Nucleus accumbens (tissue), 56 donors: ENCODE measurements at places on chromosomes 2 and 18.

DNA sequence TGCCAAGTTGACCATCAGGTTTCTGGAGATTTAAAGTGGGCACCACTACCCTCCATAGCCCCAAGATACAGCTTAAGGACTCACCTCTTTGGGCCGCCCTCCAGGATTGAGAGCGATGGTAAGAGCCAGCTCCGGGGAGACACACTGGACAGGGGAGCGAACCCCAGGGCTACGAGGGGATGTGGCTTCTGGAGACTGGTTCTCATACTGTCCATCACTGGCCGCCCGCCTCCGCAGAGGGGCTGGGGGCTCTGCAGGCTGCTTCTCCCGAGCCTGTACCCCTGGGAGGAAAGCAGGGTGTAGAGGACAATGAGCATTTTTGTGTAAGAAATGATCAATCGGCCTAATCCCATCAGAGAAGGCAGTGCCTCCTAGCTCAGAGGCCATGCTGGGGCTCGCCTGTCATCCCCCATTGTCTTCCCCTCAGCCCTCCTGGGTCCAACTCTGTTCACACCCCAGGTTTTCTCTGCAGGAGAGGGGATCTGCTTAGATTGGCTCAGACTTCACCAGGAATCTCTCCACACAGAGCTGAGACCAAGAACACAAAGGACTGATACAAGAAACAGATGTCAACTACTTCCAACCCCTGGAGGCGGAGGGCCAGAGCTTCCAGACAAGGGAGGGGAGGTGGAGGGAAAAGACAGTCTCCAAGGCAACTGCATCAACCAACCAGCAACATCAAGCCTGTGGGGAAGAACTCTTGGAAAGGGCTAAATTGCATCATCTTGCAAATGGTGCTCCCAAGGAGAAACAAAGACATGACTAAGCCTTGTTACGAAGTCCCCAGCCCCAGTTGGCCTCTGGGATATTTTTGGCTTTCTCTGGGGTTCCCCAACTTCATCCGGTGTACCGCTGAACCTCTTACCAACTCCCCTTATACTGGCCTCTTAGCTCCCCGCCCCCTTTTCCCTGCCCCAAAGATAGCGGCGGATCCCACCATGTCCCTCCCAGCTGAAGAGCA is 166.6 kb downstream of the TNS1 start:
- DNase-seq = no peak

DNA sequence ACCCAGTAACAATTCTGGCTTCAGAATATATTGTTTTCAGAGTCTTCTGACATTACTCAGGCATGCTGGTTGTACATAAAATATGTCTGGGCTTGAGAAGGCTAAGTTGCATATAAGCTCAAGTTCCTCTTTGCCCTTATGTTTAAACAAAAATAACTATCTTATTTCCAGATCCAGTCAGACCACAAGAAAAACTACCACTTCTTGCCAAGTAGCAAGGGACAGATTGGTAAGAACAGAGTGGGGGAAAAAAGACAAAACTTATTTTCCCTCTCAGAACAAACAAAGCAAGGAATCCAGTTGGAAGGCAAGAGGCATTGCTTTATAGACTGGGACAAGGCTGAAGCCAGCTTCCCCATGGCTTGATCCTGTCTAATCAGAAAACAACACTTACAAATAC is 1036.7 kb upstream of the CELF4 start:
- no peak for DNase-seq

- no peak for DNase-seq
Measured at GRCh38 chr2:140481136-140481535, 1649.7 kb downstream of the LRP1B start.

- no peak for DNase-seq
Measured at GRCh38 chr2:217466104-217466503, 536.7 kb downstream of the TNS1 start.

DNA sequence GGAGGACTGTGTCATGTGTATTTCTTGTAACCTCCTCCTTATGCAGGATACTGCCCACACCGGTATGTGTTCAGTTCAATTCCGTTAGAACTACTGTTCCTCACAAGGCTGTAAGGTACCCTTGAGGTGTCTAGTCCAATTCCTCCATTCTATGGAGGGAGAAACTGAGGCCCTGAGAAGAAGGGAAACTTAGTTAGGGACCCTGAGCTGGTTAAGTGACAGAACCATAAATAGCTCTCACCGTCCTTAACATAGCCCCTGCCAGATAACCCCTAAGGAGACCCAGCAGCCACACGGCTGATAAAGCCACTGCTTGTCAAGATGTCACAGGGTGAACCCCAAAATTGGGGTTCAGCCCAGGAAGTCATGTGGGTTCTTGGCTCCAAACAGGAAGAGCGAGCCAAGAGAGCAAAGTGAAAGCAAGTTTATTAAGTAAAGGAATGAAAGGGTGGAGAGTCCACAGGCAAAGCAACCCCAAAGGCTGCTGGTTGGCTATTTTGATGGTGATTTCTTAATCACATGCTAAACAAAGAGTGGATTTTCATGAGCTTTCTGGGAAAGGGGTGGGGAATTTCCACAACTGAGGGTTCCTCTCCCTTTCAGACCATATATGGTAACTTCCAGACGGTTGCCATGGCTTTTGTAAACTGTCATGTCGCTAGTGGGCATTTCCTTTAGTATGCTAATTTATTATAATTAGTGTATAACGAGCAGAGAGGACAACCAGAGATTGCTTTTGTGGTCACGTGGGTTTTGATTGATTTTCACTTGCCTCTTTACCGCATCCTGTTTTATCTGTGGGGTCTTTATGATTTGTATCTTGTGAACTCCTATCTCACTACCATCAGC is 83.4 kb upstream of the RTN4 start:
- DNase-seq = no peak

DNA sequence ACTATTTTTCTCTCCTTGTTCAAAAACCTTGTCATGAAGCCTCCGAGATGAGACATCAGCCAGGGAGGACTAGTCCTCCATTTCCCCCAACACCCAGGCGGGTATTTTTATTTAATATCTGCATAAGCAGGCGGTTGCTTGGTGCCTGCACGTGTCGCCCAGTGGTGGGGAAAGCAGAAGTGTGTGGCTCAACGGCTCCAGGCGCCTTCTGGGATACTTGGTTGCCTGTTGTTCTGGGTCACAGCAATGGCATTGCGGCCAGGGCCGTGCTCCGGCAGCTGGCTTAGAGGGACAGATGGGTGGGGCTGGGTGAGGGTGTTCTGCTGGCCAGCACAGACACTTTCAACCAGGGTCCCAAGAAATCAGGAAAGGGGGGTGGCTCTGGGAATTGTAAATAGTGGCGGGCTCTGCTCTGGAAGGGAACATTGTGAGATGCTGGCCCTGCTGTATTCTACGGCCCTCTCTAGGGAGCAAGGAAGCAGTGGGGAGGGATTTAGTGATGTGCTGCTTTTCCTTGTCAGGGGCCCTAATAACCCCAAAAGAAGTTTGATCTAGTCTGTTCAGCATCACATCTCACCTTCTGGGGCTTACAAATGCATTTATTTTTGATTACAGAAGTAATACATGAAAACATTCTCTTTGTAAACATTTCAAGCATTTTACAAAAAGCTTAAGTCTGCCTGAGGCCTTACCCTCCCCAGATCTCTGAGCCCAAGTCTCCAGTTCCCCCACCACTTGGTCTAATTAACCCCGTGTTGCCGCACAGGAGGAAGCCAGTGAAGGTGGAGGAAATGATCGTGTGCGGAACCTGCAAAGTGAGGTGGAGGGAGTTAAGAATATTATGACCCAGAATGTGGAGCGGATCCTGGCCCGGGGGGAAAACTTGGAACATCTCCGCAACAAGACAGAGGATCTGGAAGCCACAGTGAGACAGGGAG is 1.1 kb downstream of the VAMP8 start:
- no peak for DNase-seq

DNA sequence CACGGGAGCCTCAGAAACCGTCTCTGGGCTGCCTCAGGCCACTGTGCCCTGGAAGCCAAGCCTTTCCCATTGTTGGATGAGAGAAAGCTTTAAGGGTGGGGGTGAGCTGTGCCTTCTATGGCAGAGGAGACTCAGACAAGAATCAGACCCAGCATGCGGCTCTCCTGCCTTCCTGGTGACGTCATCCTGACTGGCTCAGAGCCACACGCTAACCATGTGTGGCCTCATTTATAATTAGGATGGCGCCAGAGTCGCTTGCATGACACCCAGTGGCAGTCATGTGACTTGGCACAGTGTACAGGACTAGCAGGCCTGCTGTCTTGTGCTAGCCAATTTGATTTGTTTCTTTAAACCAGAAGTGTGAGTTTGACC is 99.1 kb downstream of the SH3BP4 start:
- DNase-seq = peak; percentile 87

DNA sequence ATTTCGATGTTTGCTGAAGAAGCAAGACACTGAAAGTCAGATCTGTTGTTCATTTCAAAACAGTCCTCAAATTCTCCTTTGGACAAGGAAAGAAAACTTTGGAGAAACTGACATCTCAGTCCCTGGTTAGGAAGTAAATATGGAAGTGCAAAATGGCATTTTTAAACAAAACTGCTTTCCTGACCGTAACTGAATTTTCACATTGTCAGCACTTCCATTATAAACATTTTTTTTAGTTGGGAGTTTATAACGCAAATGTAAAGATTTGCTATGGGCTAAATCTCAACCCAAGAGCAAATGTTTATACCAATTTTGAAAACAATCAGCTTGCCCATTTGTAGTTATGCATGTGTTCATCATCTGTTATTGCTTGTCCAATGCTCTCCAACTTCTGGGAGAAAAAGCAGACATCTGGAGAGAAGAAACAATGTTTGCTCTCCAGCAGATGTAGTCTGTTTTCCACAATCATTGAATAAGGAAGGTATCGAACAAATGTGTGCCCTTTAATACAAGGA is 520.1 kb downstream of the ARHGAP15 start:
- DNase-seq = no peak

- no peak for DNase-seq
Measured at GRCh38 chr2:76721226-76721625, 801.0 kb downstream of the LRRTM4 start.

DNA sequence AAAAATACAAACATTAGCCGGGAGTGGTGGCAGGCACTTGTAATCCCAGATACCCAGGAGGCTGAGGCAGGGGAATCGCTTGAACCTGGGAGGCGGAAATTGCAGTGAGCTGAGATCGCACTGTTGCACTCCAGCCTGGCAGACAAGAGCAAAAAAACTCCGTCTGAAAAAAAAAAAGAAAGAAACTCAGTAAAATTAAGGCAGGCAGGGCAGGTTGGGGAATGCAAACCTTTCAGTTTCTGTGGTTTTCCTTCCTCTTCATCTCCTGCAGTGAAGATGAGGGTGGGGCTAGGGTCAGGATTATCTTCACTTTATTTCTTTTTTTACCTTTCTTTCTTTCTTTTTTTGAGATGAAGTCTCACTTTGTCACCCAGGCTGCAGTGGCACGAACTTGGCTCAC is 43.2 kb upstream of the PSME4 start:
- no peak for DNase-seq

GRCh38 chr18:62523631-62524439 is 1.0 kb downstream of the ZCCHC2 start:
- peak; percentile 46 for DNase-seq

DNA sequence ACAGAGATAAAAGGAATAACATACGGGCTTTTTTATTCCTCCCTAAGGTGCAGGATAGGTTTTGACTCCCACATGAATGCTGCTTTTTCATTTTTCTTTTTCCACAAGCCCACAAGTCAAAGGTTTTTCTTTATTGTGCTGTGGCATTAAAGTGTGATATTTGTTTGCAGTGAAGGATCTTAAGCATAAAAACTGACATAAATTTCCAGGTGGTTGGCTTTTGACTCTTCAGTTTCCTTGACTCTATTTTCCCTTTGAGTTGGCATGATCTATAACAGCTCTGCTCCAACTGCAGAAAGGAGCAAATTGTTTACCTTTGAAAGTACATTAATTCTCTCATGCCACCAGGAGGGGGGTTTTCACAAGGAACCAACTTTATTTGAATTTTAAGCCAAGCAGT is 326.2 kb upstream of the FAM98A start:
- DNase-seq = no peak

DNA sequence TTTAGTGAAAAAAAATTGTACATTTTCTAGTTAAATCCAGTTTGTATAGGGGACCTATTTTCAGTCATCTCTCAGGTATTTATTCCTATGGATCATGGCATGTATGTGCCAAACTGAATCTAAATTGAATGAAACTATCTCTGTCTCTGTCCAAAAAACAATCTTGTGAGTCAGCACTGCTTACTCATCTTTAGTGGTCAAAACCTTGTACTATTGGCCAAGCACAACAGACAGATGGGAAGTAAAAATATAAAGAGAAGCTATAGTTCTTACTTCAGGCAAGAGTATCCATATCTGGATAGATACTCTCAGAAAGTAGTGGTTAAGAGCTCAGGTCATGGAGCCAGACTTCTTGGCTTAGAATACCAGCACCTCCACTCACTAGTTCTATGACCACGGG is 76.0 kb upstream of the KLHL14 start:
- no peak for DNase-seq

GRCh38 chr18:31424383-31424988 is 23.1 kb upstream of the DSG3 start:
- no peak for DNase-seq

GRCh38 chr2:241223211-241224017 is 34.9 kb downstream of the ANO7 start:
- DNase-seq = no peak

- no peak for DNase-seq
Measured at GRCh38 chr2:149100739-149101699, 62.5 kb downstream of the LYPD6B start.

- no peak for DNase-seq
Measured at GRCh38 chr2:234425639-234426603, 71.0 kb downstream of the ARL4C start.

DNA sequence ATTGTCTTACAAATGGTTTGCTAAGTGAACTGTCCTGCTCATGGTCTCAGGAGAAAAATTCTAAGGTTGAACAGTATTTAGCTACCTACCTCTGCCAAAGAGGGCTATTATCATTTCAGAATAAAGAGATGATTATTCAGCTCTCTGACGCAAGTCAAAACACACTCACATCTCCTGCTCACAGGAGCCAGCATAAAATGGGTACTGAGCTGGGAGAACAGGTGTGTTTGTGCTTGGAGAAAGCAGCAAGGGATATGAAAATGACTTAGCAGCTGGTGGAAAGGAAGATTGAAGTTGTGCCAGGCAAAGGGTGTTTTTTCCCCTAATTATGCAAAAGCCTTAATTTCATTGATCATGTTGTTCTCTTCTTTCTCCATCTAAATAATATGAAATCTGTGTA is 47.3 kb upstream of the TANK start:
- DNase-seq = peak; percentile 16

DNA sequence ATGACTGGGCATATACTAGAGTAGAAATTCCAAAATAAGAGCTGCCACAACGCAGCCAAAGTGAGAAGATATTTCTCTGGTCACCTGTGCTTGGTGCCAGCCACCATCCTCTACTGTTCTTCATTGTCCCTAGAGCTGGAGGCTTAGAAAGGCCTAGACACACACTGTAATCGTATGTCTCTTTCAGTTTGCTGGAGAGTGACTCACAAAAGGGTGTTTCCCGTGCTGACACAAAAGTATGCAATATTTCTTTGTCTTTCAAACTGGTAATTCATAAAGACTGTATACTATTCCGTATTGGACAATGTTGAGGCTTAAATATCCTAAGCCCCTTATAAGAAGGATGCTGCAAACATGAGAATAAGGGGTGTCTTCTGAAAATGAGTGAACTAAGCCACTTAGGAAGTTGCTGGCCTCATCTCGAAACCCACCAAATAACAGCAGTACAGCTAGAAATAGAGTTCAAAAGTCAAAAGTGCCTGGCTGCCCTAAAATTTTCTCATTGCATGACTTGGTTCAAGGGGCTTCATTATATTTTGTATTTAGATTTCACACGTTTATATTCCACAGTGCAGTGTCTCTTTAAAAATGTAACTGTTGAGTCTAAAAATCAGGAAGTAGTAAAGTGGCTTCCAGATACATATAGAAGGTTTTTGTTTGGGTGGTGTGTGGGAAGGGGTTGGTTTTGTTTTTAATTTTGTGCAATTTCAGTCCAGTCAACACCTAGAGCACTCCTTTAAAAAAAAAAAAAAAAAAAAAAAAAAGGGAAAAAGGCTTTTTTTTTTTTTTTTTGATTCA is 601.1 kb downstream of the ARHGAP15 start:
- no peak for DNase-seq
